Articular chondrocyte of knee joint (primary cell): ENCODE measurements at places on chromosomes 4 and X. TPM values are rescaled to one million over a fixed set of nuclear protein-coding genes. Genes with fewer than 3 reads are reported as not detected.

The MTNR1A gene
- 0.32 TPM in 1 of 2 replicates, not detected in the other for total RNA-seq

The KLHL34 gene
- 0.26 and 0.32 TPM in 2 replicates for total RNA-seq

The SLC10A6 gene
- 0.11 TPM in 1 of 2 replicates, not detected in the other for total RNA-seq

The VCX gene
- total RNA-seq = not detected in 2 replicates

The SUPT20HL1 gene
- total RNA-seq = 0.13 and 0.22 TPM in 2 replicates

The P2RY4 gene
- 0.43 and 0.52 TPM in 2 replicates for total RNA-seq

The ARHGAP4 gene
- total RNA-seq = 1.2 and 1.7 TPM in 2 replicates
